Kidney epithelial cell (primary cell): ENCODE measurements at places on chromosomes 5 and 9. TPM values are rescaled to one million over a fixed set of nuclear protein-coding genes. Genes with fewer than 3 reads are reported as not detected.

GRCh38 chr9:100296407-100296806 lies 56.3 kb downstream of the TEX10 start:
- no peak for DNase-seq

DNA sequence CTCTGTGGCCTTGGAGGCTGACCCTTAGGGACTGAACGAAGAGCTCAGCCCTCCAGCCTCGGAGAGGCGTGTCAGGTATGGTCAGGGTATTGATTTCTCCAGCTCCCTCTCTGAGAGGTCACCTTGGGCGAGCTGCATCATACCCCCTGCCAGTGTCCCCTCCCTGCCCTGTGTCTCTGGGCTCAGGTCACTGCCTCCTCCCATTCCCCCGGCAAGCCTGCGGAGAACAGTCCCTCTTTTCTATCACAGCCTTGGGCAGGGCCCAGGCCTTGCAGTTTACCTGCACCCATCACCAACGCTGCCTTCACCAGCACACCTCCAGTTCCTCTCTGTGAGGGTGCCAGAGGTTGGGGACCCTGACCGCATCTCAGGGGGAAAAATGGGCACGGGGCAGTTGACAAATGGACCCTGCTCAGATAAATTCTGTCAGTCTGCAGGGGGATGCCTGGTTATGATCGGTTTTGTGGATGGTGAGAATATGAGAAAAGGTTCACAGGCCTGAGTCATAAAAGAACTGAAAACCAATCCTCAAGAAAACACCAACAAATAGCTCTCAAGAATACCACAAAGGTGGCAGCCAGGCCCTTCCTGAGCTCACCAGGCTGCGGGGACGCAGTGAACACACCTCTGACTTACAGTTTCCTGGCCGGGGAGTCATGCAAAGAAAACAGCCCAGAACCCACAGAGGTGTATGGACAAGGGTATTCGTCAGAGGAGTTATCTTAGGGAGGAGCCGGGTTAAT lies 24.7 kb upstream of the RXRA start:
- DNase-seq, result peak; percentile 26

DNA sequence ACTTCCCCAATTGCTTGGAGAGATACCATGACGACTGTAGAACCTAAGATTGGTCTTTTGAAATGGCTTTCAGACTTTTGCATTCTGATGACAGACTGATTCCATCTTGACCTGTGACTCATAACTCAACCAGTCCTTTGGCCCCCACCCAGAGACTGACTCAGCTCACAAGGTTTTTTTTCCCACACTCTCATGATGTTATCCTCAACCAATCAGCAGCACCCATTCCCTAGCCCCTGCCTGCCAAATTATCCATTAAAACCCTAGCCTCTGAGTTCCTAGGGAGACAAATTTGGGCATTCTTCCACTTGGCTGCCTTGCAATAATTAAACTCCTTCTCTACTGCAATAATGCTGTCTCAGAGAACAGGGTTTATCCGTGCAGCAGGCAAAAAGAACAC lies 1263.3 kb upstream of the CDH9 start:
- peak; percentile 25 for DNase-seq

Gene SREK1IP1
- total RNA-seq, result 7.9 and 8.1 TPM in 2 replicates

Gene LHX3
- not detected in 2 replicates for total RNA-seq

GRCh38 chr5:137072361-137073115 lies 426.6 kb downstream of the SPOCK1 start:
- DNase-seq, result no peak

DNA sequence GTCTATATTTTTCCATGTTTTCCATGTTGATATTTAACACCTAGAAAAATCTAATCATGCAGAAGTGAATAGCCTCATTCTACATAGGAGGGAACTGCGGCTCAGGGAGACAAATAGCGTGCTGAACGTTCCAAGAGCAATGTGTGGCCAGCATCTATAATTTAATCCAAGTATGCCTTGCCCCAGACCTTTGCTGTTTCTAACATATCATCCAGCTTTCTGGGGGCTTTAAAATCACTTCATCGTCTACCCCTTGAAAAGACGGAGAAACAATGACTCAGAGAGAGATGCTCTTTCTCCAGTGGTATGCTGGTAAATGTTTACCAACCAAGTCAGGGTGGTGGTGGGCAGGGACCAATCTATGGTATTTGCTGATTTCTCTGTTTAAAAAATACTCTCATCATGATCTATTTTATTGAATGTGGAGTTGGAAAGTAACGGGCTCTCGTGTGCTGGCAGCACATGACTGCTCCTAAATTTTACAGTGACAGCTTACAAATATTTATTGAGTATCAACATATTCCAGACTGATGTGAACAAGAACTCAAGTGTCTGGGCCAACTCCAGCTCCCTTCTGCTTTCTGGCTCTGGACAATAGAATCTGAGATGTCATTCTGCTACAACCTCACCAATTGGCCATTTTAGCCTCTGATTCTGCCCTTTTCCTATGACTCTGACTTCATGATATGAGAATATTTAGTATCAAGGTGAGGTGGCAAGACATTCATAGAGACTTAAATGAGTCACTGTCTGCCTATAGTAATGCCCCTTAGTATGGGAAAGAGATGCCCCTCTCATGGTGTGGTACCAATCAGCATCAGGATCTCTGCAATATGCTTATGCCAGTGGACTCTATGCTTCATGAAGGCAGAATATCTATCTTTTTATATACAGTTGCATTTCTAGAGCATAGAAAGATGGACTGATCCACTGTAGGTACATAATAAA lies 407.4 kb upstream of the TNC start:
- DNase-seq, result no peak

DNA sequence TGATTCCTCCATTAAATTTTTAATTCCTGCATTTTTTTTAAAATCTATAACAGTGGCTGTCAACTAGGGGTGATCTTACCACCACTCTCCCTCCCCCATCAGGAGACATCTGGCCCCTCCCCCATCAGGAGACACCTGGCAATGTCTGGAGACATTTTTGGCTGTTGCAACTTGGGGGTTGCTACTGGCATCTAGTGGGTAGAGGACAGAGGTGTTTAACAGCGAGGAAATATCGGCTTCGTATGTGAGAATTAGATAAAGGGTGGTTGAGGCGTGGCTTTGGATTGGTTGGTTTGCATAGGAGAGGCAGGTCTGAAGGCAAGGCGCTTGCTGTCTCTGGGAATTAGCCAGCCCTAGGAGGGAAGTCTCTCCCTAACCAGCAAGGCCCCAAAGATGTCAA lies 10.5 kb downstream of the CDHR2 start:
- DNase-seq, result no peak

Gene TAS2R1
- total RNA-seq, result not detected in 2 replicates

DNA sequence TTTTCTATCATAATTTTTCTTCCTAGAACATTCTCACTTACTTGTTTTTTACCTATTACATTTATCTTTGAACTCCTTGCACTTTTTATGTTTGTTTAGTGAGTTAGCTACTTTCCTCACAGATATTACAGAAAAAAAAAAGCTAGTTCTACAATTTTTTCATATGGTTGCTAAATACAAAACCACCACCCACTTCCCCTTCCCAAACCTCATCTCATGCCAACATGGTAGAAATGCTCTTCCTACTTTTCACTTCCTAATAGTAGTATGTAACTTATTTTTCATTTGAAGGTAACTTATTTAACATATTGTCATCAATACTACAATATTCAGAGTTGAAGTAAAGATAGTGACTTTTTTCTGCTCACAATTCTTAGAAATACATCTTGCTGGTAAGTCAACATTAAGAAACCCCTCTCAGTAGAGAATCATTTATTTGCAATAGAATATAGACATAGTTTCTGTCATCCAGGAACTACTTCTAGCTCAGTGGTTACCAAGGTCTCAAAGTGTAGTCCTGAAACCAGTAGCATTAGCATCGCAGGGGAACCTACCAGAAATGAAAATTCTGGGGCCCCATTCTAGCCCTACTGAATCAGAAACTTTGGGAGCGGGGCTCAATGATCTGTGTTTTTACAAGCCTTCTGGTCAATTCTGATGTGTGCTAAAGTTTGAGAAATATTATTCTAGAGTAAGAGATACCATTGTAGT lies 1124.6 kb downstream of the DTWD2 start:
- DNase-seq, result no peak

DNA sequence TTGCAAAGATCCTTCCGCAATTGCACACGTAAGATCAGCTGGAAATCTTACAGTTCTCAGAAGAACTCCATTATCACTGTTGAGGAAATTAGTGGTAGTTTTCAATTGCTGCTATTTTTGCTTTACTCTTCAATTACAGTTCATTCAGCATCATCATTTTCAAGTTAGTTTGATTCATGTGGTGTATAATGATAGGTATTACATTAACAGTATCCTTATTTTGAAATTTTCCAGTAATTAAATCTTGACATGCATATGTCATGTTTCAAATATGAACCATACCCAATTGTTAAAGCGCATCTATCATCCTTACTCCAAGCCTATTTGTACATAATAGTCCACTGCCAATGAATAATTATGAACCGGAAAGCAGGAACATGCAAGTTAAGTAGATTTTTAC lies 60.3 kb downstream of the NR6A1 start:
- no peak for DNase-seq

DNA sequence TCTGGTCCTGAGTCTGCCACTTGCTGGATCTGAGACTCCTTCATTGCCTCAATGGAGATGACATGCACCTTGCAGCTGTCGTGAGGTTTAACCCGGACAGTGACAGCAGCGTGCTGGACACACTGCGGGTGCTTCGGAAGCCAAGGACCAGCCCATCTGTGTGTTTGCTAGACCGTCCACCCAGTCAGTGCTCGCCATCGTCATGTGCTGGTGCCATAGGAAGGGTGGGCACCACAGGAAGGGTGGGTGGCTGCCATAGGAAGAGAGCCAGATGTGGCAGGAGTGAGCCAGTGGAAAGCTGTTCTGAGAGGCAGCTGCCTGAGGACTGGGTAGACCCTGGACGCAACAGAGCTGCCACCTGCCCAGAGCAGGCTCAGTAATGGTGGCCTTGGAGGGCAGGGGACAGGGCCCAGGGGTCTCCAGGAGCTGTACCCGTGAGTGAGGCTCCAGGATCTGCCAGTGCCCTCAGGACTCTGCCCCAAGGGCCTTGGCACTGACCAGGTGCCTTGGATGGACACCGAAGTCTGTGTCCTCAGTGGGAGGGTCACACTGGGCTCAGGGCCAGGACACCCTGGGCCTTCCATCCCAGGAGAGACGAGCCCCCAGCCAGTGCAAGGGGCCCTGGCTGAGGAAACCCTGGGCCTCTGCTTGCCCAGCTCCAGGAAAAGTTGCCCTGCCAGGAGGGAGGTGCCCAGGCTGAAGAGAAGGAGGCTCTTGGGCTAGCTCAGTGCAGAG lies 21.8 kb downstream of the FLT4 start:
- no peak for DNase-seq

DNA sequence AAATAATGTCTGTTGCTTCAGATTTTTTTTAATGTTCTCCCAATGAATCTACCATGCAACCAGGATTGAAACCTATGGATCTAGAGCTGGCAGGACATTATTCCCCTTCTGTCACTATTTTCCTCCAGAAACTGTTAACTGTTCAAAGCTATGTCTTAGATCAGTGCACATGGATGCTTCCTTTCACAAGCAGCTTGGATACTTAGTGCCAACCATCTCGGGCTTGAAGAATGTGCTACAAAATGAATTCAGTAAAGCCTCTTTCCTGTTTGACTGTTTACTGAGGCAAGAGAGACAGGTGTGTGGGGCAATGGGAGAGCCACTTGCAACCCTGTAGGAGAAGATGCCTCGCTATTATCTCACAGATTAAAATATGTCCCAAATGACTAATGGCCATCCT lies 774.8 kb downstream of the KCTD16 start:
- no peak for DNase-seq

DNA sequence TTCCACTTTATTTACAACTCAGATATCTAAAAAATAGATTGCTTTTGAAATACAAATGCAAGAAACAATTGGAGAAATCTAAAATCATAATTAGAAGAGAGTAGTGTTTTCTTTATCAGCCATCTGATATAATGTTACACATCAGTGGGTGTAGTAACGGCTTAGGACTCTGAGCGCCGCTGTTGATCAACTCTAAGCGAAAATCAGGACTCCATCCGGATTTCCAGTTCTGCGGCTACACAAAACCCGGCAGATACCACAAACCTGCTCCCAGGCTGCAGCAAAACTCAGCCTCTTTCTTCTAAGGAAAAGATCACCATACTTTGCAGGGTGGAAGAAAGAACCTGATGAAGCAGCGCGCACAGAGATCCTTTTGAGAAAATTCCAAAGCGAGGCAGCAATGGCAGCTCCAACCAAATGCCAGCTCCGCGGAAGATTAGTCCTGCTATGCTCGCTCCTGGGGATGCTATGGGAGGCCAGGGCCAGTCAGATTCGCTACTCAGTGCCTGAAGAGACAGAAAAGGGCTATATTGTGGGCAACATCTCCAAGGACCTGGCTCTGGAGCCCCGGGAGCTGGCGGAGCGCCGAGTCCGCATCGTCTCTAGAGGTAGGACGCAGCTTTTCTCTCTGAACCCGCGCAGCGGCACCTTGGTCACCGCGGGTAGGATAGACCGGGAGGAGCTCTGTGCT lies at the start of gene PCDHGA9:
PCDHGA9 (plus strand) TSS at position 226 of the 691 bp plus-strand sequence; CDS start at position 401, 175 bp downstream.
- DNase-seq, result no peak

GRCh38 chr9:133327834-133328484 lies 8.0 kb downstream of the SURF6 start:
- no peak for DNase-seq

Gene STK32A
- 2.9 and 3.7 TPM in 2 replicates for total RNA-seq

Gene RLN1
- 0.27 TPM in 1 of 2 replicates, not detected in the other for total RNA-seq

Gene PCDHA4
- total RNA-seq, result 0.27 and 1.2 TPM in 2 replicates

GRCh38 chr5:68424799-68425537 lies 209.4 kb downstream of the PIK3R1 start:
- no peak for DNase-seq

Gene SHOC1
- total RNA-seq, result not detected in 2 replicates

GRCh38 chr5:8299716-8300115 lies 430.8 kb downstream of the MTRR start:
- DNase-seq, result no peak

Gene CCDC152
- total RNA-seq, result 0.68 and 0.96 TPM in 2 replicates

DNA sequence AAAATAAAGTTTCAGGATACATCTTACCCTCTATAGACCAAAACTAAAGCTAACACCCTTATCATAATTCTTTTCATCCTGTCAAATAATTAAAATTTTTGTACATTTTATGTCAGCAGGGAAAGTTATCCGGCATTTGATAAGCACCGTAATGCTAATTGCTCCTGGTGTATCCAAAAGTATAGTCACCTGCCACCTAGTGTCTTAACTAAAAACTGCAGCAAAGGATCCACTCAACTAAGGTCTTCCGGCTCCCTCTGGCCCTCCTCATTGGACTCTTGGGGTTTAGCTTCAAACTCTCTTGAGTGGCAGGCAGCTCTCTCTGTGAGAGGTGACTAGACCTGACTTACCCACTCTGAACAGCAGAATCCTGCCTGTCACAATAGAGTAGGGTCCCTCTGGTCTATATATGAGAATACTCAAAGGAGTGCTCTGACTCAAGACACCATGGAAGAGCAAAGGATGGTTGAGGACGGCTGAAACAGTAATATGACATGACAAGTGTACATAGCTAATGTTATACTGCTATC lies 60.4 kb upstream of the CAST start:
- peak; percentile 9 for DNase-seq
